ENCODE measurements at places on chromosomes 2 and 18.

GRCh38 chr2:120262761-120263428, 10.2 kb downstream of the RALB start:
- DNase-seq: no peak

DNA sequence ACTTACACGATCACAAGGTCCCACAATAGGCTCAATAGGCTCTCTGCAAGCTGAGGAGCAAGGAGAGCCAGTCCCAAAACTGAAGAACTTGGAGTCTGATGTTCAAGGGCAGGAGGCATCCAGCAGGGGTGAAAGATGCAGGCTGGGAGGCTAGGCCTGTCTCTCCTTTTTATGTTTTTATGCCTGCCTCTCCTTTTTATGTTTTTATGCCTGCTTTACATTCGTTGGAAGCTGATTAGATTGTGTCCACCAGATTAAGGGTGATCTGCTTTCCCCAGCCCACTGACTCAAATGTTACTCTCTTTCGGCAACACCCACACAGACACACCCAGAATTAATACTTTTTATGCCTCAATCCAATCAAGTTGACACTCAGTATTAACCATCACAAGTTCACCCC, 9.9 kb upstream of the GYPC start:
- no peak for DNase-seq

GRCh38 chr2:150228936-150229335, 258.5 kb downstream of the RND3 start:
- DNase-seq: no peak

DNA sequence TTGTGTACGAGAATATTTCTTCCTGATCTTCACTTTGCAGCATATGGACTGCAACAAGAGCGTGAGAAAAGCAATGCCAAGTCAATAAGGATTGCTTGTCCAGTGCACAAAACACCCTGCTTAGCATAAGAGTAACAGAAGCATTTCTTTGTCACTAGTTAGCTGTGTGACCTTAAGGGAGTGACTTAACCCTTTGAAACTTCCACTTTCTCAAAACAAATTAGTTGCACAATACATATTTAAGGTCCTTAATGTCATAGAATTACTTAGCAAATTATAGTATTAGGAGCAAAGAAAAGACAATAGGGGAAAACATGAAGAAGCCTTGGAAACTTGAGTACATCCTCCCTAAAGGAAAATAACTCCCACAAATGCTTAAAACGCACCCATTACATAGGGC, 230.1 kb downstream of the RNF152 start:
- DNase-seq: no peak

DNA sequence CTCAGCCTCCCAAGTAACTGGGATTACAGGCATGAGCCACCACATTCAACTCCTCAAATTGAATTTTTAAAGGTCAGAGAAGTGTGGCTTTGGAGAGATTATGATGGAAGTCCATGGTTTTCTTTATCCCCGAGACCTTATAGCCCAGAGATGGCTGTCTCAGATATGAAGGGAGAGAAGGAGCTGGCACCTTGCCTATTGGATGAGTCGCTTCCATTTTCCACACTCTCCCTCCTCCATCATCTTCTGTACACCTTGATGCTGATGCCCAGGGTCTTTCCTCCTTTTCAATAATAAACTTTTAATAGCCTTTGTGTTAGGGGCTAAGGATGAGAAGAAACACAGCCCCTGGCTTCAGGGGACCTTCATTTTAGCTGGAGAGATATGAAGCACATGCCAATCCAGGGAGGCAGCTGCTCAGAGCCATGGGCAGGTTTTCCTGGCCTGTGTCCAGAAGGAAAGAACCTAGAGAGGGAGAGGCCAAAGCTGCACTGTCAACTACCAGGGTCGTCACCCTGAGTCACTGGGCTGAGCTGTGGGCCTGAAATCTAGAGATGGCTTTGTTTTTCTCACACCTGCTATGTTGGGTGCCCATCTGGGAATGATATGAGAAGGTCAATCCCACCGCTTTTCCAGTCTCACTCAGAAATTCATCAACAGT, 146.0 kb upstream of the SERTAD2 start:
- DNase-seq: no peak

GRCh38 chr2:235263205-235264120, 230.4 kb upstream of the AGAP1 start:
- DNase-seq: peak; percentile 65

DNA sequence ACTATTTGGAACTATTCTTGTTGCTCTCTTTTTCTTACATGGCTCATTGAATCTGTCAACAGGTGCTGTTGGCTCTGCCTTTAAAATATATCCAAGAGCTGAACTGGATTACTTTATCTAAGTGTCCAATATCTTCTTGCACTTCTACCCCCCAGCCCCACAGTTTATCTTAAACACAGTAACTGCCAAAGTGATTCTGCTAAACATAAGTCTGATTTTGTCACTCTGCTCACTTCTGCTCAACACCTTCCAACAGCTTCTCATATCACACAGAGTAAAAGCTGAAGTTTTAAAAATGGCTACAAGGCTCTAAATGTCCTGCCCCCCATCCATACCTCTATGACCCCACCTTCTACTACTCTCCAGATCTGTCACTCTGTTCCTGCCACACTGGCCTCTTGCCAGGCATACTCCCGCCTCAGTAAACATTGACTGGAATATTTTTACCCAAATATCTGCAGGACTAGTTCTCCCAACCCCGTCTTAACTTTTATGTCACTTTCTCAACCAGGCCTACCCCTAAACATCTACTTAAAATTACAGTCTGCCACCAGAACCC, 130.7 kb downstream of the CCDC148 start:
- no peak for DNase-seq

DNA sequence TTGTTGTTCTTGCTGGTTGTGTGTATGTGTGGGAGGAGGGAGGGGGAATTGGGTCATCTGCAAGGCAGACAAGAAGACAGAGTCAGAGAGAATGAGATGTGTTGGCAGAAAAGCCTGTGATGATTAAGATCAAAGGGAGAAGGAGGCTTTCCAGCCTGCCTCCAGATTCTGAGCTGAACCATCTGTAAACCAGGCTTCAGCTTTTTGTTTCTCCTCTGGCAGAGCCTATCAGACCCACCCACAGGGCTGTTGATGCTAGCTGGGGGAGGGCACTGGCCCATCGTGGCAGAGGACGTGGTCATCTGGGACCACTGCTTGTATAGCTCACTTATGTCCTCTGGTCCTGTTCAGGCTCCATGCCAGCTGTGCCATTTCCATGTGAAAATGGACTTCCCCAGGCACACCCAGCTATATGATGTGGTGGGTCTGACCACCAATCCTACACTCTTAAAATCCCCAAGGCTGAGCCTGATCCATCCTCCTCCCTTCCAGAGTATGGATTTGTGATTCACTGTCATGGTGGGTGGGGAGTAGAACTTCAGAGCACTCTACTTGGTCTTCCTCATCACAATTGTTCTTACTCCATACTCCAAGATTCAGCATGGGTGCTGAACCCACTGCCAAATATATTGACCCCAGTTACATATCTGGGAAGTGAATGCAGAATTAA, 27.8 kb upstream of the COL6A3 start:
- no peak for DNase-seq

DNA sequence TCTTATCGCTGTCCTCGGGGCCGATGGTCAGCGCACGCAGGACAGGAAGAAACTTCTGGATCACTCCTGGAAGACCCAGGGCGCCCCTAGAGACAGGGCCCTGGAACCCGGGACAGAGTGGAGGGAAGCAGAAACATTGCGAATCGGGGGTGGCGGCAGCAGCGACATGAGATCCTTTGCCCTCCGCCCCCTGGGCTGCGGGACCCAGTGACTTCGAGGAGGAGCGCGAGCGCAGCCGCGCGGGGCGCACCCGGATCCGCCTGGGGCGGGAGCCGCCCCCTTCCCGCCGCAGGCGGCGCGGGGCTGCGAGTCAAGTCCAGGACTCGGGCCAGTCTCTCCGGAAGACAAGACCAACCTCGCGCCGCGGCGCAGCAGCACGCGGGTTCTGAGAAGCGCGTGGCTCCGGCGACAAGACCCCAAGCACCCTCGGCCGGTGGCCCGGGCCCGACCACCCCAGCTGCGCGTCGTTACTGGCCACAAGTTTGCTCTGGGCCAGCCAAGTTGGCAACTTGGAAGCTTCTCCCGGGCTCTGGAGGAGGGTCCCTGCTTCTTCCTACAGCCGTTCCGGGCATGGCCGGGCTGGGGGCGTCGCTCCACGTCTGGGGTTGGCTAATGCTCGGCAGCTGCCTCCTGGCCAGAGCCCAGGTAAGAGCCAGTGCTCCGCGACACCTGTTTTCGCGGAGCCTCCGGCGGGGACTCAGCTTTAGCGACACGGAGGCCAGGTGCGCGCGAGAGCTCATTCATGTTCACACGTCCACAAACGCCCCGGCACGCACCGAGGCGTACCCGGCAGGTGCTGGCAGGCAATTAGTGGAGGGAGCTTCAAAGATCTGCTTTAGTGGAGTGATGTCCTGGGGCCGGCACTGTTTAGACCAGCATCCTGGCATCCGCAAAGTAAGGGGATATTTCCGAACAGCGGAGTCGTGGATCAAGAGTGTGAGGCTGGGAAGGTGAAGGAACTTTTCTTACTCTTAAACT, at the start of gene PTH2R:
Gene PTH2R, plus strand, starts transcription at position 319 of the 978 bp plus-strand sequence. Its CDS starts 252 bp downstream, at position 571.
- no peak for DNase-seq

DNA sequence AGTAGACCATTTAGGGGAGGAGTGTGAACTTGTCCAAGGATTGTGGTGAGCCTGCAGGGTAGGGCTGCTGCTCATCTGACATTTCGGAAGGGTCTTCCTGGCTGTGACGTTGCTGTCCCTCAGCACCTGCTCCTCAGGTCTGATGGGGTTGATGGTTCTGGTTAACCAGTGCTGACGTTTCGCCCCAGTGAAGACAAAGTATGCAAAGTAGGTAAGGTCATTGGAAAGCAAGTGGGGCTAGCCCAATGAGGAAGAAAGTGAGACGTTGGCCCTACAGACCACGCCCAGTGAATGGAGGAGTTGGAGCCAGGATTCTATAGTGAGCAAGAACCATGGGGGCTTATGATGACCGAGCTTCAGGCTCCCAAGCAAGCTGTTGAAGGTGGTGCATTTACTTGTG, 33.4 kb upstream of the ZNF396 start:
- no peak for DNase-seq

GRCh38 chr18:49717617-49718016, 95.7 kb downstream of the ACAA2 start:
- DNase-seq: no peak

- DNase-seq: peak; percentile 86
These were observed 96.8 kb upstream of the TRIB2 start for GRCh38 chr2:12619975-12620374.

GRCh38 chr2:38578832-38579231, 23.9 kb downstream of the HNRNPLL start:
- DNase-seq: no peak

- DNase-seq: no peak
These were observed 355.0 kb downstream of the DSC3 start for GRCh38 chr18:30687501-30687900.

DNA sequence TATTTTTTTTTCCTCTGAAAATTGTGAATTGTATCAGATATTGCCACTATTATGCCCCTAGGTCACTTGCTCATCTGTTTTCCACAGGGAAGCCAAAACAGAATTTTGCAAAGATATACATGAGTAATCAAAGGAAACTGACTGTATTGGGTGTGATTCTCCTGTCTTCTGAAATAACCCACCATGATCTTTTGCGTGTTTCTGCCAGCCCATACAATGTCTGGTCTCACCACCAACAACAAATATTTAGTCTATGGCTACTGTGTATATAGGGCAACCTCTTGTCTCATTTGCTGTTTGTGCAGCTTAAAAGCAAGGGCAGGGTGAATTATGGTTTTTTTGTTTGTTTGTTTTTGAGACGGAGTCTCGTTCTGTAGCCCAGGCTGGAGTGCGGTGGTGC, 26.5 kb downstream of the EPAS1 start:
- no peak for DNase-seq

DNA sequence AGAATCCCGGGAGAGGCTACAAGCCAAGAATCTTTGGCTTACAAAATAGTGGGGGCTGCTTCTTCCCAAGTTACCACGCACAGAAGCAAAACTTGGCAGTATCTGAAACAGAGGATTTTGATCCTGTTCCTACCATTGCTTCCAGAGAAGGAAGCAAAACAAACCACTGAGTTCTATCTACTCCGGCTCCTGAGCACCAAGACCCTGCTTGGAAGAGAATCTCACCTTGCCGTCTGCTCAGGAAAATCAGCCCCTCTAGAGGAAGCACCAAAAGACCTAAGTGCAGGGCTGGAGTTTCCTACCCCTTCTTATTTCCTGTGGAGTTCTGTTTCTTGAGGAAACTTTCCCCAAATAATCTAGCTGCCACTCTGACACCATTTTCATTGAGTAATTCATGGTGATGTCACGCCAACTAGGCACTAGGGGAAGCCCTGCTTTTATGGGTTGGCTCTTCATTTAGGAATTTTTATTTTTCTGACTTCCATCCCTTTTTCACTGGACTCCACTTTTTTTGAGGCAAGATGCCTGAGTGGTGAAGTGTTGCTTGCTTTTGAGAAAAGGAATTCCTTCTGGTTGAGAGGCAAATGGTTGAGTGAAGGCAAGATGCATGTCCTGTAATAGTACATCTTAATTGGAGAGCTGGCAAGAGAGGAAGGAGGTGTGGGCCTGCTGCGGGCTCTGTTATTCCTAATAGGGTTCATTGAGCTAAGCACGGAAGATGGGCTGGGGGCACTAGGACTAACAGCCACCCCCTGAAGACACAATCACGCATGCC, 36.8 kb upstream of the EML4 start:
- DNase-seq: peak; percentile 98

DNA sequence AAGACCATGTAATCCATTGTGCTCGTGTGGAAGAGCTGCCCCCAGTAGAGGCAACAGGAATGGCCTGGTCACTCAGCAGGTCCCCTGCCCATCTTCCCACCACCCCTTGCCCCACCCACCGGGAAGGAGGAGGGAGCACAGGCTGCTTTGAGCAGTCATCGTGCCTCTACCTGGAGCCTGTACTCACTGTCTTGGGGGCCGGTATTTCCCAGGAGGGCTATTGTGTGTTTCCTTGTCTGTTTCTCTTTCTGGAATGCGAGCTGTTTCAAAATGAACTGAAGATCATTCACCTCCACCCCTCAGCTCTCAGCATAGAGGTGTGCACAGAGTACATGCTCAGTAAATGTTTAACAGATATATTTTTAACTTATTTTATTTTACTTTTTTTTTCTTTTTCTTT, 7.7 kb upstream of the AMMECR1L start:
- DNase-seq: no peak

DNA sequence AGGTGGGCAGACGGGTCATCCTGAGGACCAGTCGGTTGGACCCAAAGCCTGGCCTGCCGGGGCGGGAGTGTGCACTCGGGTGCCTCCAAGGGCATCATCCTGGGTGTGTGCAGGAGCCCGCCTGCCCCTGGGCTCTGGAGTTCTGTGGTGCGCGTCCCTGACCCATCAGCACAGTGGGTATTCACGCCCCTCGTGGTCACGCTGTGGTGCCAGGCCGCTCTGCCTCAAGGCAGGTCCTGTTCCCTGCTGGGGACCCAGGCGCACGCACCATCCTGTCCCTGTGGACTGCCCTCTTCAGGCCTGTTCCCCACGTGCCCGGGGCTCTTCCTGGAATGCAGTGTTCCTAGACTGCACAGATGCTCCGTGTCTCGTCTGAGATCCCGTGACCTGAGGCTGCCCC, 14.3 kb upstream of the D2HGDH start:
- no peak for DNase-seq

Data from GM04503 (cell line).